Activated naive CD4-positive, alpha-beta T cell treated with anti-CD3 and anti-CD28 coated beads, Interleukin-2, amount 50 U/mL, for 16 hours (primary cell): ENCODE measurements at places on chromosomes 3 and 15.

- no peak for DNase-seq
Observed at GRCh38 chr3:192417017-192417416, 310.3 kb downstream of the FGF12 start.

DNA sequence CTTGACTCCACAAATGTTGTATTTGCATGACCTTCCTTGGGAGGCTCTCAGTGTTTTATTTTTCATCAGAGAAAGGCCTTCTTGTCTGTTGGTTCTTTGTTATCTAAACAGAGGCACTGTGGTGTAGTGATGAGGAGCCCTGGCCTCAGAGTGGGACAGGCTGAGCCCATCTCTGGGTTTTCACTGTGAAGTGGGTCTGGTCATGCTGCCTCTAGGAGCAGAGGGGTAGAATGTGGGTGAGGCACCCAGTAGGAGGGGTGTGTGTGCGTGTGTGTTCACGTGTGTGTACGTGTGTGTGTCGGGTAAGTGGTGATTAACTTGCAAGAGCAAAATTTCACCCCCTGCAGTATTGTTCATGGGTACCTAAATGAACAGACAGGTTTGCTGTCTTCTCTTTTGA is 14.4 kb downstream of the KLF13 start:
- DNase-seq: no peak

DNA sequence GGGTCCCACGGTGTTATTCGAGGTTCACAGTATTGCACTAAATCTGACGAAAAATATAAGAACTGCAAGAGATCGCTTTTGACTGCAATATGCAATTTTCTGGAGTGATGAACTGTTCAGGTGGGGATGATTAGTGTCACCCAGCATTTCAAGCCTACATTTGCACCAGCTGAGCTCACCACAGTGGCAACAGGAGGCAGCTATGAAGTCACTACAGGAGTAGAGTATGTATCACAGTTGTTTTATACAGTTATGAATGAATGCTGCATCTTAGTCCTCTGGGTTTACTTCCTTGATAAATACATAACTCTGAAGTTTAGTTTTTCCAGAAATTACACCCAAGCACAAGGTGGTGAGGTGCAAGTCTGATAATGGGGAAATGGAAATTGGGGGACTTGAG is 69.6 kb downstream of the CHSY1 start:
- no peak for DNase-seq

- DNase-seq: no peak
Observed at GRCh38 chr15:75989045-75989444, 23.2 kb downstream of the NRG4 start.

GRCh38 chr3:97959872-97960271 is 12.4 kb downstream of the RIOX2 start:
- DNase-seq: no peak

DNA sequence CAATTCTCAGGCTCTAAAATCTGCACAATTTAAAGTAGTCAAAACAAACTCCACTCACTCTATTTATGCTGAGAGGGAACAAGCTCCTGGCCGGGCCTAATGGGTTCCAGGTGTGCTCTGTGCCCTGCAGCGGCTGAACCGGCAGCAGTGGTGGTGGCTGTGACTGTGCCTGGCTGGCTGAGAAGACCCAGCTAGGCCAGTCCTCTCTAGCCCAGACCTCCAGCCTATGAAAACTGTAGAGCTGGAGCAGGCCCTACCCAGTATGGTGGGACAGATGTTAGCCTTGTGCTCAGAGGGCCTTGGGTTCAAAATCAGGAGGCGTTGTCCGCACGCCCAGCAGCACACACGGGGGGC is 37.0 kb downstream of the EPHB3 start:
- no peak for DNase-seq

GRCh38 chr3:19931767-19932188 is 2.2 kb downstream of the EFHB start:
- no peak for DNase-seq

DNA sequence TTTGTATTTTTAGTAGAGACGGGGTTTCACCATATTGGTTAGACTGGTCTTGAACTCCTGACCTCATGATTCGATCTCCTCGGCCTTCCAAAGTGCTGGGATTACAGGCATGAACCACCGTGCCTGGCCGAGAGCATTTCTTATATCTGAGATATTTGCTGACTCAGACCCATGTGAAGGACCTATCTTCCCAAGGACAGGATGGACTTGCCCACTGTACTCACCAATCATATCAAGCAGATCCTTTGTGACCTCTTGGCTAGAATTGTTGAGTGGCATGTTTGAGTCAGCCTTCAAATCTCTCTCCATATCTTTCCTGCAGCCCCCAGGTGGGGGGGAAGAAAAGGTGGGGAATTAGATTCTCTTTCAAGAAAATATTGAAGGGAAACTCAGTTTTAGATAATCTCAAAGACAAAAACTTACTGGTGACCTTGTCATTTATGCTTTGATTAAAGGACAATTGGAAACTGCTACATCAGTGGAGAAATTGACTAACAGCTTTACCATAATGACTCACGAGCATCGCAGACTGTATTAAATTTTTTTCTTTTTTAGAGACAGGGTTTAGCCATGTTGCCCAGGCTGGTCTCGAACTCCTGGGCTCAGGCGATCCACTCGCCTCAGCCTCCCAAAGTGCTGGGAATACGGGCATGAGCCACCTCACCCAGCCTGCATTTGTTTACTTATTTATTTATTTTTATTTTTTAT is 3.1 kb downstream of the C3orf62 start:
- DNase-seq: no peak

GRCh38 chr3:170107941-170108340 is 70.1 kb downstream of the GPR160 start:
- no peak for DNase-seq

DNA sequence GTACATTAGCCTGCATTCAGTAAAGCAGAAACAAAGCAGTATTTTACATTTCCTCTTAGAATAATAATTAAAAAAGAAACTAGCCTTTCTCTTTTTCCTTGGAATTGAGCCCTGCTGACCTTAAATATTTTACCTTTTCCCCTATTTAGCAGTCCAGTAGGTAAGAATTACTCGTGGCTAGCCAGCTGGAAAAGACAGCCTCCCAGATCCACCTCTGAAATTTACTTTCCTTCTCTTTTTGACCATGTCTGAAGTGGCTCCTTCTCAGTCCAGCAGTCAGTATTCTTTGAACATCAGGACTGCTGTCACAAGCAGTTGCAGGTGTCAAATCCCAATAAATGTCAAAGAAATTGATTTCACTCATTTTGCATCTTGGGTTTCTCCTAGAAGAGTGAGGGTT is 311.5 kb upstream of the DCBLD2 start:
- no peak for DNase-seq

GRCh38 chr15:70698836-70699390 is 64.4 kb downstream of the UACA start:
- DNase-seq: no peak

DNA sequence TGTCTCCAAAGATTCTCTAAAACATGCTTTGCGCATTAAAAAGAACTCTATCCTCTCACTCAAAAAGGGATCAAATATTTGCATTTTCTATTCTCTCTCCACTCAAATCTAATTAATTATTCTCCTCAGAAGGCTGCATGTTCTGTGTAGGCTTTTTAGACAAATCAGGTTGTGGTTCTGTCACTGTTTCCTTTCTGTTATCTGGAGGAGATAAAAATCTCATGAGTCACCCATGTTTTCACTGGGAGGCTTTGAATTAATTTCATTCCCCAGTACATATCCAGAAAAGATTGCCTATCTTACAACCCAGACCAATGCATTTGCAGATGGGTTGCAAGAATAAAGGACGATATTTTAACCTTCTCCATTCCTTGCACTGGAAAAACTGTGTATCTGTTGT is 446.5 kb downstream of the GRM7 start:
- no peak for DNase-seq

DNA sequence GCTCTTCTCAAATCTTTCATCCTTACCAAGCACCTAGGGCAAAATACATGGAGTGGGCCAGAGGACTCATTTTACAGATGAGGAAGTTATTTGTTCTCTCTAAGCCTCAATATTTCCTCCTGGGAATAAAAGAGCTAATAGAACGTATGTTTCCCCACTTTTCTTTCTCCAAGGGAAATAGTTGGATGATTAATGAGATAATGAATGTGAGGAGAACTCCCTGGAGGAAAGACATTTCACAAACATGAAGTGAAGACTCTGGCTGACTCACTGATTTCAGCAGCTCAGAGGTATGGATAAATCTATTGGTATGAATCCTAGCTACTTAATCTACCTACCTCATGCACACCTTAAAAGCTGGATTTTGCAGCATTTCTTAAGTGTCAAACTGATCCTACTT is 98.4 kb downstream of the ECT2 start:
- DNase-seq: no peak

- no peak for DNase-seq
Observed at GRCh38 chr15:98057453-98057852, 97.0 kb downstream of the ARRDC4 start.

DNA sequence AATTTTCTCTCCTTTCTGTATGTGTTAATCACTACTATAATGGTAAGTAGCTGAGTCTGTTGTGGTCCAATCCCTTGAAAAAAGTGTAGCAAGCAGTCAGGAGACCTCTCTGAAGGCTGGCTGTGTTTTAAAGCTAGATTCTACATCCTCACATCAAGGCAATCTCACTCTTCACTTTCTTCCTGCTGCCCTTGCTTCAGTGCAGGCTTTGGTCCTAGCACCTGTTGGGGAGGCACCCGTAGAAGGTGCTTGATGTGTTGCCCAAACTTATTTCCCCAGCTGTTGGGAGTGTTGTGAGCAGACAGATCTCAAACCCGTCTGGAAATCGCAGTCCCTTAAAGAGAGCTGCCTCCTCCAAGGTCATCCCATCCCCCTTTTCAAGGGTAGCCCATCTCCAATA is 8.6 kb downstream of the FRMD4B start:
- no peak for DNase-seq

GRCh38 chr15:74535388-74536084 is 5.5 kb upstream of the ARID3B start:
- DNase-seq: no peak

GRCh38 chr3:31288641-31289100 is 244.1 kb upstream of the STT3B start:
- no peak for DNase-seq

- DNase-seq: no peak
Observed at GRCh38 chr3:186283651-186284348, 78.2 kb downstream of the DGKG start.

- no peak for DNase-seq
Observed at GRCh38 chr3:186964071-186964470, 33.7 kb downstream of the ST6GAL1 start.

DNA sequence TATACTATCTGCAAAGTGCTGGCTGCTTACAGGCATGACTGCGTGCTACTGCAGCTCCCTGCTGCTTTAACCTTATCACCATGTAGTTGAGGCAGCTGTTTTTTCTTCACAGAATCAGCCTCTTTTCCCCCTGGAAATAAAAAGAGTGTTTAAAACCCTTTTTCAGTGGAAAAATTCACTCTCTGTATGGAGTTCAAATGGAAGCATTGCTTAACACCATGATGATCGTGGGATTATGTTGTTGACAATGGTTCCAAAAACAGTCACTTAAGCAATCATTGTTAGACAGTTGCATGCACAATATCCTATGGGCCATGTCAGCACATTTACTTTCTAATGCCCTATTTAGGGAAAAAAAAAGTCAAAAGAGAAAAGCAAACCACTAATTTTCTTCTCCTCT is 536.4 kb downstream of the UNC13C start:
- no peak for DNase-seq

DNA sequence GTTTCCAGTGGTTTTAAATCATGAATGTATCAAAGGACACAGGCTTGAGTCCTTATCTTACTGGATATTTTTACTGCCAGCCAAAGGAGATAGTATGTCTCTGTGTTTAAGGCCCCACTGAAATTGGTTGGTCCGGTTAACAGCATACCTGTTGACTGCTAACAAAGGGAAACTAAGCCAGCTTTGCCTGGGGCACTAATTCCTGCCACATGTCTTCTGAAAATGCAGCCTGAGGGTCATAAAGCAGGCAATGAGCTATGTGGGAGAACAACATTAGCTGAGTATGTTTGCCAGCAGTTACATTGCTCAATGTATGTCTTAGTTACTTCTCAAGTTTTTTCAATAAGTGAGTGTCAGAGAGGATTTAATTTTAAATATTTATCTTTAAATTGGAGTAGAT is 12.4 kb downstream of the PLS1 start:
- DNase-seq: no peak

GRCh38 chr3:17322106-17322793 is 420.2 kb downstream of the TBC1D5 start:
- DNase-seq: no peak

DNA sequence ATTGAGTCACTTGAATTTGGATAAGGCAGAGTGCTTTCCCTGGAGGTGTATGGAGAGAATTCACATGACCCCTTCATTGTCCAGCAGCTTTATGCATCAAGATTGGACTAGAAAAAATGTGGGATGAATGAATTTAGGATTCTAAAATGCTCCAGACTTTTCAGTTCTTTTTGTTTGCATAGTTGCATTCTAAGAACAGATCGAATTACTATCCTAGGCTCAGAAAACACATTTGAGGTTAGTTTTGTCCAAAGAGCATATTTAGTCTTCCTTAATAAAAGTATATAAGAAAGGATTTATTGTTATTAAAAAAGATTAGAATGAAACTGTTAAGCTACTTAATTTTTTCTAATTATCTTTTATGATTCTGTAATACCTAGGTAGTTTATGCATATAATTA is 127.4 kb downstream of the UBE2E2 start:
- DNase-seq: no peak

DNA sequence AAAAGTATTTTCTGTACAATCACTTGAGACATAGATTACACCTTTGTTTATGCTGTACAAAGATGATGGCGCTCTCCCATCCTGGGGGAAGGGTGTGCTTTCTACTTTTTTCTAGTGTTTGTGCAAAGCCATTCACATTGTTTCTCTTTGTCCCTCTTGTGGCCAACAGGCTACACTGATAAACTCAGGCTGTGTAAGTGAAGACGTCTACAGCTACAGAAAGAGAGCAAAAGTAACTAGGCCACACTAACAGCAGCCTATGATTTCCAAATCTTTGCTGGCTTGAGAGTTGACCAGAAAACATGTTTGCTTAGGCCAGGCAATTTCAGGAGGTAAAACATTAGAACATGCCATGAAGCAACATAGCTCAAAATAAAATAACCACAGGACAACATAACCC is 75.1 kb downstream of the FOXB1 start:
- no peak for DNase-seq

DNA sequence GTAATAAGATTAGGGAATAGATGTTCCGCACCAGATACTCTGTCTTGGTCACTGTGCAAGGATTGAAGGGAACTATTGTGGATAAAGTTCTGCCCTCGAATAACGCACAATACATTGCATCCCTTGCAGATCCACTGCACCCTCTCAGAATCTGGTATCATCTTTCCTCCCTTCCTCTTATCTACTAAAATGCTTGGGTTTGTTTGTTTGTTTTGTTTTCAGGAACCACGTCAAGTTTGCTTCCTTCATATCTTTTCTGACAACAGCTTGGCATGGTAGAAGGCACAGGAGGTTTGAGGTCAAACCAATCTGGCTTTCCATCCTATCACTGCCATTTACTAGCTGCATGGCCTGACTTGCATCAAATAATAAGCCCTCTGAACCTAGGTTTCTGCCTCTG is 2.0 kb upstream of the FSTL1 start:
- DNase-seq: no peak

- DNase-seq: no peak
Observed at GRCh38 chr15:63287109-63287508, 9.7 kb downstream of the APH1B start.

- DNase-seq: no peak
Observed at GRCh38 chr3:40022297-40022827, 213.0 kb downstream of the MYRIP start.

- no peak for DNase-seq
Observed at GRCh38 chr3:51879937-51880336, 4.5 kb upstream of the IQCF5 start.
